ENCODE measurements at places on chromosomes 6 and 20.

DNA sequence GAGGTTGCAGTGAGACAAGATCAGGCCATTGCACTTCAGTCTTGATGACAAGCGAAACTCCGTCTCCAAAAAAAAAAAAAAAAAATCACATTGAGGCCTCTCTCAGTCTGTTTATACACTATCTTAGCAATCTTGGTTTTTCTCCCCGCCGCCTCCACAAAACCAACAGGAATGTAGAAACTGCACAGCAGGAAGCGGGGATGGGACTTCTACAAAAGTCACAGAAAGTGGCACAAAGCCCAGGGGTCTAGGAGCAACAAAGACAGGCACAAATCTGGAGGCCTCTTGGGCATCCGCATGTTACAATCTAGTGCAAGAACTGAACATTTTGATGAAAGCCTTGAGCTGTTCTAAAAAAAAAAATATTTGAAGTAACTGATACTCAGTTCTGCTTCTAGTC is 48.6 kb downstream of the KDM1B start:
- H3K27me3 ChIP-seq, result no peaks in the 10 kb centered on the region
- DNase-seq, result no peak
- no peaks in the 10 kb centered on the region for H3K4me1 ChIP-seq
- no peak overlapping the region for H3K27ac ChIP-seq
- H3K4me3 ChIP-seq, result no peak overlapping the region

- H3K27ac ChIP-seq, result no peak overlapping the region
- H3K4me3 ChIP-seq, result no peak overlapping the region
- DNase-seq, result no peak
- no peaks in the 10 kb centered on the region for H3K36me3 ChIP-seq
- H3K4me1 ChIP-seq, result no peaks in the 10 kb centered on the region
- no peaks in the 10 kb centered on the region for H3K27me3 ChIP-seq
Measured at GRCh38 chr6:167664678-167665660, 161.7 kb upstream of the AFDN start.

- no peaks in the 10 kb centered on the region for H3K4me1 ChIP-seq
- no peak for DNase-seq
- no peaks in the 10 kb centered on the region for H3K27me3 ChIP-seq
- no peak overlapping the region for H3K27ac ChIP-seq
- H3K4me3 ChIP-seq, result no peak overlapping the region
Measured at GRCh38 chr20:22449188-22449973, 135.0 kb downstream of the FOXA2 start.

- no peak overlapping the region for H3K4me3 ChIP-seq
- no peaks in the 10 kb centered on the region for H3K36me3 ChIP-seq
- H3K27ac ChIP-seq, result no peak overlapping the region
- H3K4me1 ChIP-seq, result peaks cover 69% of the 10 kb centered on the region
Measured at GRCh38 chr6:137492289-137493217, 1.6 kb downstream of the OLIG3 start.

- DNase-seq, result no peak
- H3K4me1 ChIP-seq, result no peaks in the 10 kb centered on the region
- H3K27me3 ChIP-seq, result no peaks in the 10 kb centered on the region
- H3K4me3 ChIP-seq, result no peak overlapping the region
- H3K36me3 ChIP-seq, result no peaks in the 10 kb centered on the region
- H3K27ac ChIP-seq, result no peak overlapping the region
Measured at GRCh38 chr20:38338849-38339520, 7.3 kb upstream of the LBP start.
